ENCODE measurements at places on chromosomes 12 and 14.

GRCh38 chr12:42732908-42733411 lies 143.4 kb upstream of the PRICKLE1 start:
- DNase-seq, result no peak

DNA sequence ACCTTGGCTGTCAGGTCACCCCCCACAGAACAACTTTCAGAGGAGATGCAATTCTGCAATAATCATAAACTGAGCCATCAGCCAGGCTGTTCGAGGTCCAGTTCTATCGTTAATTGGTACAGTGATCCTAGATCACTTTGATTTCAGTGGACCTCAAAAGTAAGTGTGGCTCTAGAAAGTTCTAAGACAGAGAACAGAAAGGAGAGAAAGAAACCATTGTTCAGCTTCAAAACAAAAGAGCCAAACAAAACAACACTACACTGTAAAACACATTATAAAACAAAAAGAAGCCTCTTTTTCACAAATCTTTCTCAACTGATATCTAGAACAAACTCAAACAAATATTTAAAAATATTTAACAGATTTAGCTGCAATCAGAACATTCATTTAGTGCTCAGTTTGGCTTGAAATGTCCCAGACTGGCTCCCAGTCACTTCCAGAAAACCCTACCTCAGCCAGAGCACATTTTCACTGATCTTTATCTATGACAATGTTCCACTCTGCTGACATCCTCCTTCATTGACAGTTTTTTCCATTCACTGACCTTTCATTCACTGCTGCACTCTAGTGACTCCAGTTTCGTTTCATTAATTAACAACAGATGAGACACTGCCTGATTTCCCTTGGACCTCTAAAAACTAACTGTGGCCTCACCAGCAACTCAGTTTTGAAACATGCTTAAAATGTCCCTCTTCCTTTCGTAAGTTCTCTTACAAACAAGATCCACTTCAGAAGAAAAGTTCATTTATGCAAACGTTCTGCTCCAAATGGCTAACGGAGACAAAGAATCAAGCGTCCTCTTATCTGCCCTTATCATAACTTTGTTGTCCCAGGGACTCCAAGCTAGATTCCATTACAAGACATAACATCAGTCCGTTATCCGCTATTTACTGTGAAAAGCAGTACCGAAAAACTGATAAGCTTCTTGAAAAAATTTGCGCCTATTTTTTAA lies 56.8 kb downstream of the DUSP16 start:
- no peak for DNase-seq

DNA sequence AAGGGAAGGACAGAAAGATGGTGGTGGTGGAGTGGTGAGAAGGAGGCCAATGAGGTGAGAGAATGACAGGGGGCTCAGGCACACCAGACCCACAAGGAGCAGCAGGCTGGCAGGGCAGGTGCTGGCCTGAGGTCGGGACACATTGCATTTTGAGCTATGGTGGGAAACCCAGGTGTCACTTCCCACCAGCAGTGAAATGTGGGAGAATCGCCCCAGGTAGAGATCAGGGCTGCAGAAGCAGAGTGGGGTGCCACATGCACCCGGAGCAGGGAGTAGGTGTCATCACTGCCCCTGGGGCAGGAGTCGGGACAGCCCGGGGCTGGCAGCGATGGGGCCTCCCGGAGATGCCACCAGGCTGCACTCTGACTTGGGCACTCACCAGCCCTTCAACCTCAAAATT lies 315.8 kb downstream of the BCL11B start:
- DNase-seq, result no peak

GRCh38 chr12:4909734-4910501 lies at the start of gene KCNA1:
TSS of gene KCNA1 (plus strand) at chr12:4909905. CDS start at chr12:4911379, 1,474 bp downstream.
- no peak for DNase-seq

DNA sequence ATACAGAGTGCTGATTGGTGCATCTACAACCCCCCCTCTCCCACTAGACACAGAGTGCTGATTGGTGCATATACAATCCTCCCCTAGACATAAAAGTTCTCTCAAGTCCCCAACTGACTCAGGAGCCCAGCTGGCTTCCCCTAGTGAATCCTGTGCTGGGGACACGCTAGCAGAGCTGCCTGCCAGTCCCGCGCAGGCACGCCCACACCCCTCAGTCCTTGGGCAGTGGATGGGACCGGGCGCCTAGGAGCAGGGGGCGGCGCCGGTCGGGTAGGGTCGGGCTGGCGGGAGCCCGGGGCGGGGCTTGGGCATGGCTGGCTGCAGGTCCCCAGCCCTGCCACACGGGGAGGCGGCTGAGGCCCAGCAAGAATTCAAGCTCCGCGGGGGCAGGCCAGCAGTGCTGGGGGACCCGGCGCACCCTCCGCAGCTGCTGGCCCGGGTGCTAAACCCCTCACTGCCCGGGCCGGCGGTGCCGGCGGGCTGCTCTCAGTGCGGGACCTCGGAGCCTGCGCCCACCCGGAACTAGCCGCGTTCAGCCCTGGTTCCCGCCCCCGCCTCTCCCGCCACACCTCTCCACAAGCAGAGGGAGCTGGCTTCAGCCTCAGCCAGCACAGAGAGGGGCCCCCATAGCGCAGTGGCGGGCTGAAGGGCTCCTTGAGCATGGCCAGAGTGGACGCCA lies 64.3 kb upstream of the DDHD1 start:
- DNase-seq, result peak; percentile 79

DNA sequence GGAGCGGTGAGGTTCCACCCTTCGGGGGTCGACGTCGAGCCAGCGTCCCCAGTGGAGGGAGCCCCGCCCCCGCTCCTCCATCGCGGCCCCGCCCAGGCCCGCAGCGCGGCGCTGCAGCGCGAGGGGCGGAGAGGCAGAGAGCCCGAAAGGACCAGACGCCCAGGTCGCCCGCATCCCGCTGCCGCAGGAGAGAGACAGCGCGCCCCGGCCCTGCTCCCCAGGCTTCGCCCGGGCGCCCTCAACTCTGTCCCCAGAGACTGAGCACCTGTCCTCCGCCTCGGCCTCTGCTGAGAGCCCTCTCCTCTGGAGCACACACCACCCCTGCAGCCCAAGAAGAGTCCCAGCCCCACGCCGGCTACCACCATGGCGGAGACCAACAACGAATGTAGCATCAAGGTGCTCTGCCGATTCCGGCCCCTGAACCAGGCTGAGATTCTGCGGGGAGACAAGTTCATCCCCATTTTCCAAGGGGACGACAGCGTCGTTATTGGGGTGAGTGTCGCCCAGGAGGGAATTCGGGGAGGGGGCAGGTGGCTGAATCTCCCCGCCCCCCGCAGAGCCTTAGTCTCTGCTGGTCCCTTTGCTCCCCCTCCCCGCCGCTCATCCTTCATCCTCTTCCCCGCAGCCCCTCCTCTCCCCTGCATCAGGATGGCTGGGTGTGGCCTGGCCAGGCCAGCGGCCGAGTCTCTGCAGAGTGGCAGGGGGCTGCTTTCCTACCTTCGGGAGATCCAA lies at the start of gene KIF5A:
KIF5A (plus strand) TSS at position 136 of the 732 bp plus-strand sequence; CDS start at position 364, 228 bp downstream.
- DNase-seq, result no peak

- DNase-seq, result no peak
Observed at GRCh38 chr12:46711756-46712155, 114.0 kb downstream of the SLC38A4 start.

DNA sequence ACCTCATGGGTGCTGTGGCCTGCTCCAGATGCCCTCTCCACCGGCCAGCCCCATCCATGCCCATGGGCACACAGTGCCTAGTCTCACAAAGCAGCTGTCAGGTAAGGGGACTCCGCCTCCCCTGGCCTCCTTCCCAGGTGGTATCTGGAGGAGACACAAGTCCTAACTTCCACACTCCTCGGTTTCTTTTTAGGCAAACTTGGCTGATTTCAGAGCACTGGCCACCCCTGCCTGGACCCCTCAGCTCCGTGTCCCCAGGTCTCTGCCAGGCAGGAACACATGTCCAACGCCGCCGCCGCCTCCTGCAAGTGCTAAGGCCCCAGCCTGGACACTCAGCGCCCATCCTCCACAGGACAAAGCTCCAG lies 324.1 kb upstream of the DIO3 start:
- DNase-seq, result no peak

GRCh38 chr14:61281186-61281947 lies at the start of gene TMEM30B:
TSS of gene TMEM30B (minus strand) at chr14:61281338. CDS start at chr14:61281147, 191 bp downstream.
- peak; percentile 70 for DNase-seq

DNA sequence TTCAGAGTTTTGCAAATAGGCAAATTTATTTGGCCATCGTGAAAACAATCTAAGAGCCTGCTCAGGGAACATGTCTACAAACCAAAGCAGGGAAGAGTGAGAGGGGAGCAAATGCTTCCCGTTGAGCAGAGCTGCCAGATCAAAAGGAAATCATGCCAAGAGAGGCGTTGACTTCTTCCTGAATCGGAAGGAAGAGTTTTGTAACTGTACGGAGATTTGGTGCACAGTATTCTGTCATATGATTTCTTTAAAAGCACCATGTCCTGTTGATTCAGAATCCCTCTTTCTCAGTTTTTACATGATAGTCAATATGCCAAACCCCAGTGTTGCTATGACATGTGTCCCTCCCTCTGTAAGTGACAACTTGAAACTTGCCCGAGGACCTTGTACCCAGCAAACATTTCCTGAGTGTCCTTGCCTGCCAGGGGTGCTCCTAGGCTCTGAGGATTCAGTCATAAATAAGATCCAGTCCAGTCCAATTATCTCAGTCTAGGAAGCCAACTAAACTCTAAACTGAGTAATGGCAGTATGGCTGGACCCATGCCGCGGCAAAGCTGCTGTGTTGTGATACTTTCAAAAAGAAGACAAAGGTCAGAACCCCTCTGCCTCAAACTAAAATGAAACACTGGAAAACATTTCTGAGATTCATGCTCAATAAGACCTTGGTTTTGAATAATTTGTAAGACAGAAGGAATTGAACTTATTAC lies 300.1 kb upstream of the FKBP4 start:
- DNase-seq, result no peak

GRCh38 chr12:65488197-65488596 lies 209.7 kb downstream of the MSRB3 start:
- no peak for DNase-seq
